ENCODE measurements at places on chromosomes 16 and 17.

DNA sequence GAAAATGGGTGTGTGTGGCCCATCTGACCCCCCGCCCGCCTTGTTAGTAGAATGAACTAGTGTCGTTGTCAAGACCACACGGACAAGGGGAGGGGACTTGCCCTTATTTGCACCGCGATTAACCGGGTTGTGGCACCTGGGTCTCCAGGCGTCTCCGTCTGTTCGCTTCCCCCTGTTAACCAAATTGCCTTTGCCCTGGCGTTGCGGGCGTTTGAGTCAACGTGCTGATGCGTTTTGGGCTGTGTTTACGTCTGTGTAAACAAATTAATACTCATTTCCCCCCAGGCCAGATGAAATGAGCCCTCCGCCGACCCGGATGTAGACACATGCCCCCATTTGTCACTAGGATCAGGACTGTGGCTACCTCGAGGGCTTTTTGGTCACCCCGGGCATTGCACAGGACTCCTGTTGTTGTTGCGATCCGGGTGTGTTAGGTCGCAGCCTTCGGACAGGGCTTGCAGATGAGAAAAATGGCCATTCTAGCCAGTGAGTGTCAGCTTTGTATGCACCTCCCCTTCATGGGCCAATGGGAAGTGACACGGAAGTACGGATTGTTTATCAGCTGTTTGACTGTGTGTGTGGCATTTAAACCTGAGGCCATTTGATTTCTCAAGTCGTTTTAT is 906 bp downstream of the RBL2 start:
- DNase-seq = peak; percentile 90

DNA sequence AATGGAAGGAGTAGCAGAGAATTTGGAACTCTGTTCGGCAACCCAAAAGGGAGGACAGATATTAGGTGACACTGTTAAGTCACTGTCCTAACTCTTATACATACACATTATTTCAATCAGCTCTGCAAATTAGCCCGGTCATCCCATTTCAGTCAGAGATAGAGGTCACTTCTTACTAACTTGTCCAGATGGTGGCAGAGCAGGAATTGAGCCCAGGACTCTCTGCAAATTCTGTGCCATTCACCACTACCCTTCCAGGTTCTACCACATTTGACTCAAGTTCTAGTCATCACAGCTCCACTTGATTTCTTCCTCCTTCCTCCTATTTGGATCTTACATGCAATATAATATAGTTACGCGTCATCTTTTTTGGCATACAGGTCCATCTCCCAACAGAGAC is 35.9 kb upstream of the NUDT7 start:
- DNase-seq = no peak

DNA sequence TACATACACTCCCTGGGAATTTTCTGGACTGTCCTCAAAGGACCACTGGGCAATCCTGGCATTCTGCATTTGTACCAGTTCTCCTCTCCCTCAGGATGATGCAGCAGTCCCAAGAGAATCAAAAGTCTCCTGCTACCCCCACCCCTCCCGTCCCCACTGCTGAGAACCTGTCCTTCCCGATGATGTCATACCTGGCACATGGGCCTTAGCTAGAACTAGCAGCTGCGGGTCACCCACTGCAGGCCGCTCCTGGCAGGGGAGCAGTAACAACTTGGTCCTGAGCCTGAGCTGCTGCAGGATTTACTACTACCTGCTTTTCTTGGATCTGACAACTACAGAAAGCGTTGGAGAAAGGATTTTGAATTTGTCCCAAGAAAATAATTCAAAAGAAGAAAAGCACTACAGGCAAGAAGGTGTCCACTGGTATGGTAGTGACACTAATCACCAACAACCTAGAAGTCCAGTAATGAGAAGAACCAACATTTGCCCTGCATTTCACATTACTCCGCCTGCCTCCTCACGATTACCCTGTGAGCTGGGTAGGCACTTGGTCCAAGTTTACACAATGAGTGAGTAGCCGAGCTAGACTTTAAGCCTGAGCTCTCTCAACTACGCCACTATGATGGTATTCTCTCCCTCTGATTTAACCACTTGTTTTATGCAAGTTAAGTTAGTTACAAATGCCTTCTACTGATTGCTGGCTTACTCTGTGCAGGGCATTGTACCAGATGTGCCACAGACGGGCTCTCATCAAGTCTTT is 55.3 kb upstream of the ETV4 start:
- DNase-seq = peak; percentile 61

- DNase-seq = no peak
These were observed at the start of gene CARD14 for GRCh38 chr17:80169784-80170500. Gene CARD14, plus strand, starts transcription at chr17:80170030. Its CDS starts 11,409 bp downstream, at chr17:80181439.

DNA sequence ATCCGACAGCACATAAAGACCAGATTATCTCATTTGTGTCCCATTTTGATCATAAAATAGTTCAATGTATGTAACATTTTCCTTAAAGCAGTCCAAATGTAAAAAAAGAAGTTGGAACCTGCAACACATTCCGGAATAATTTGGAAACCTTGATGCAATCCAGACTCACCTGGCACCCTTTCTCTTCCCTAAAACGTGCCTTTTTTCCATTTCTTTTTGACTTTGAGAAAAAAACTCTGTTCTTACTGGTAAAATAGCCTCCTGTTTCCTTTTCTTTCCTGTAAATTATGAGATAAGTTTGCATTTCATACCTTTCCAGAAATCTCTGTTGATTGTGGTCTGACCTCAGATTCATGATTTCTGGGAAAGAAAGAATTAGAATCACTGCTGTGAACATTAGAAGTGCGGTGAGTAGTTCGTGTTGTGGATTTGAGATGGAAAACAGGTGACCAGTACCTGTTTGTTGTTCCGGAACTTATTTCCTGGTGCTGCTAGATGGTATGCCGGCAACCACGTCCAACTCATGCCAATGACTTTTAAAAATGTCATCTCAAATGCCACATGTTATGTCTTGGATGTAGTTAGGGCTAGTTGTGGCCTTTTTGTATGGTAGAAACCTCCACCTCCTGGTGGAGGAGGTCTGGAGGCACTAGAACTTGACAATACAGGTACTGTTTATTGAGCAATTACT is 108.1 kb downstream of the SOCS1 start:
- DNase-seq = no peak

DNA sequence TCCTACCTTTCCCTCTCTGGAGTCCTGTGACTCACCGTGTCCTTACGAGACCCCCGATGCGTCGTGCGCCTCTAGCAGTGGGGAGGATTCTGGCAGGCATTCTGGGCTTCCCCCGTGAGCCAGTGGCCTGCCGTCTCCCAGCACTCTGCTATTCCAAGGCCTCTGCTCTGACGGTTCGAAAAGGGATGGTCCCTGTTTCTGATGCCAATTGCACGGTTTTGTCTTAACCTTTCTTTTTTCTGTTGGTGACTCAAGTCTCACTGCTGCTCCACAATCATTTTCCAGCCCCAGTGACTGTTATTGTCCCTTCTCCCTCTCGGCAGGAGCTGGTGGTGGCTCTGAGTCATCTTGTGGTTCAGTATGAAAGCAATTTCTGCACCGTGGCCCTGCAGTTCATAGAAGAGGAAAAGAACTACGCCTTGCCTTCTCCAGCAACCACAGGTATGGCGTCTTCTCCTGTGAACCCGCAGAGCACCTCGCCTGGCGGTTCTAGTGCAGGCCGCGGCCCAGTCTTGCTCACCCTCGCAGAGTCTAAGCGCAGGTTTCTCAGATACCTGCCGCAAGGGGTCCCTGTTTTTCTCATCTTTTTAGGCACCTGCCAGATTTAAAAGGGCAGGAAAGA is 100.1 kb upstream of the CHMP6 start:
- DNase-seq = peak; percentile 97

DNA sequence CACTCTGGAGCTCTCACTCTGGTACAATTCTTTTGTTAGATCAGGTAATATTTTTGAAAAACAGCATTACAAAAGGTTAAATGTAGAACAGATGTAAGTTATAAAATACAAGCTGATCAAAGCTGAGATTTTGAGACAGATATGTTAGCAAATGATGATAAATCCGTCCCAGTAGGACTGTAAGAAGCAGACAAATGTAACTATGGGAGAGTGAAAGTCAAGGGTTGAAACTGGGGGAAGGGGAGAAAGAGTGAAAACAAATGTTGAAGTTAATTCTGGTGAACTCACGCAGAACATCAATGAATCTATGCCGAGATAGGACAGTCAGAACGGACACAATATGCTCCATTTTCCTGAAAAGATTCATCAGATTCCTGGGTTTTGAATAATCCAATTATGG is 298.9 kb upstream of the IRX5 start:
- no peak for DNase-seq

- DNase-seq = no peak
These were observed 584 bp downstream of the PMP22 start for GRCh38 chr17:15264542-15264941.

DNA sequence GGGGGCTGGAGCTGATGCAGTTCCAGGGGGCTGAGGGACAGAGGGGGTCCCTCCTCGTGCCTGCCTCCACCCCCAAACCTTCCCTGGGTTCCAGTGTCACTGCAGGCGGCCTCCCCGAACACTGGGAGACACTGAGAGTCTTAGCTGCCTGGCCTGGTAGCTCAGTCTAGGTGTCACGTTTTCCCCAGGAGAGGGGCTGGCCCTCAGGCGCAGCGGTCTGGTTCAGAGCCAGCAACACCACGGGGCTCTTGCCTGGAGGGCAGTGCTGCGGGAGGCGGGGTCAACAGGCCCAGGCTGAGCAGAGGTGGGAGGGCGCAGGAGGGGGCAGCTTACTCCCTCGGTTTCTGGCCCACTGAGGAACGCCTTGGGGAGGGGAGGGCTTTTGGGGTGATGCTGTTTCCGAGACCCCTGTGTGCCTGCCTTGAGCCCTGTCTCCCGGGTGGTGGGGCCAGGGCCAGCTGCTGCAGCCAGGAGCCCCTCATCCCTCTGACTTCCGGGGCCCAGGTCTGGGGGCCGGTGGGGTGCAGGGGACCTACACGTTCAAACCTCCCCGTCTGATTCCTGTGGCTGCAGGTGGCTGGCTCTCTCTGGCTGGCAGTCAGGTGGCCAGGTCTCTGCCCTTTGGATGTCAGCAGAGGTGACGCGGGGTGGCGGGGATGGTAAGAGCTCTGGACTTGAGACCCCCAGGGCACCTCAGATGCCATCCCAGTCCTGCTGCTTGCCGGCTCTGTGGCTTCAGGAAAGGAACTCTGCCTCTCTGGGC is 89.3 kb upstream of the GSE1 start:
- peak; percentile 82 for DNase-seq

DNA sequence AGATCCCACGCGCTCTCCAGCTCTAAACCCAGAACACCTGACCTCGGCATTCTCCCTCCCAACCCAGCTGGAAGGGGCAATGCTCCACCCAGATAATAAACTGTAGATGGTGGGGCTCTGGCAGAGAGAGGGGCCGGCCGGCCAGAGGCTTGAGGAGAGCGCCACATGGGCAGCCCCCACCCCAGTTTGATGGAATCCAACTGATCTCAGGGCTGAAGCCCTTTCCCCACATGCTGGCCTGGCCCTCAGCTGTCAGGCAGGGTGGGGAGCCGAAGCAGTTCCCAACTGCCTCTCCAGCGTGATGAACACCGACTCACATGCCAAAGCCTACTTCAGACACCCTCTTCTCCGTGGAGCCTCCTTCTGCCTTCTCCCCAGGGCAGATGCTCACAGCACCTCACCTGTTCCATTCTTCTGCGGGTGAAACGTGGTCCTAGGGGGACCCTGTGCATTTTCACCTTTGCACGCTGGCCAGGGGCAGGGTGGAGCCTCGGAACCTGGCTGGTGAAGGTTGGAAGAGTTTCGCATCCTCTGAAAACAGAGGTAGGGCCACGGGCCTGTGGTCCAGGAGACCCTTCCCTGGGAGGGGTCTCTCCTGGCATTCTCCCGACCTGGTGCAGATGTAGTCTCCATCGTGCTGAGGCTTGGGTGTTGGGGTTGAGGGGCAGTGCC is 65.7 kb upstream of the ZNF469 start:
- no peak for DNase-seq
